ENCODE measurements at places on chromosomes 12 and 14.
A peak's percentile ranks its signal among the peaks of the same experiment; 100 is the strongest.

DNA sequence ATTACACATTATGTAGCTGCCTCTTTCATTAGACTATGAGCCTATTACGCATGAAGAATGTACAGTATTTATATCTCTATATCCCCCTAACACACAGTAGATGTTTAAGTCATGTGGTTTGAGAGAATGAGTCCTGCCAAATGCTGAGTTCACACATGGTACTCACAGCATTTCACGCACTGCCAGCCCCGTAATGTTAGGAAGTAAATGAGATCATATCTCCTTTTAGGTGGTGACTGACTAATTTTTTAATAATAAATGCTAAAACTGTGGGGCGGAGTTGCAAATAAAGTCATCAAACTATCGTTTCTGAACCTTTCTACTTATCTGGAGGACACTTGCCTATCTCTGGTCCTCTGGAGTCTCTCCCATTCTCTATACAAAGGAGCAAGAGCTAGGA, 343.8 kb downstream of the ADAMTS20 start:
- no peak for DNase-seq

- DNase-seq = peak; percentile 67
These were observed 1.2 kb downstream of the ACOT6 start for GRCh38 chr14:73613419-73613963.

DNA sequence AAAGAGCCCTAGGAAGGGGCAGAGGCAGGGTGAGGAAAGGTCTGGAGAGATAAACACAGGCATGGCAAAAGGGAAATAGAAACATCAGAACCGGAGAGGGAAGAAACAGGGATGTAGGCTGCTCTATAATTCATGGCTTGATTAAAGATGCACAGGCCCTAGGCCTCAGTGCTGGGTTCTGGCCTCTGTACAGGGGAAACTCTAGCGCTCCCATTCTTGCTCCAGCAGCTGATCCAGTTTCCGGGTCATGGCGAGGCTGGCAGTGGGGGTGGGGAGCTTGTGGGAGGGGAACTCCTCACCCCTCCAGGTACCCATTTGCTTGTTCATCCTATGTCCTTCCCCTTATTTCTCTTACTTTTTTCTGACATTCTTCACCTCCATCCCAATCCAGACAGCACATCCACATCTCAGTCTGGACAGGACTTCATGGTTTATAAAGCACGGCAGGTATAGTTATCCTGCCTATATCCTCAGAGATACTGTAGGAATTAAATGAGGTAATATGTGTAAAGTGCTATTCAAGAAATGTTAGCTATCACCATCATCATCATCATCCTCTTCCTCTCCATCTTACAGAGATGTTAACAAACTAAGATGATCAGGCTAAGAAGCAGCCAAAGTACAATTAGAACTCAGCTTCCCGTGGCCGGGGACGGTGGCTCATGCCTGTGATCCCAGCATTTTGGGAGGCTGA, 8.0 kb upstream of the GPR84 start:
- no peak for DNase-seq

DNA sequence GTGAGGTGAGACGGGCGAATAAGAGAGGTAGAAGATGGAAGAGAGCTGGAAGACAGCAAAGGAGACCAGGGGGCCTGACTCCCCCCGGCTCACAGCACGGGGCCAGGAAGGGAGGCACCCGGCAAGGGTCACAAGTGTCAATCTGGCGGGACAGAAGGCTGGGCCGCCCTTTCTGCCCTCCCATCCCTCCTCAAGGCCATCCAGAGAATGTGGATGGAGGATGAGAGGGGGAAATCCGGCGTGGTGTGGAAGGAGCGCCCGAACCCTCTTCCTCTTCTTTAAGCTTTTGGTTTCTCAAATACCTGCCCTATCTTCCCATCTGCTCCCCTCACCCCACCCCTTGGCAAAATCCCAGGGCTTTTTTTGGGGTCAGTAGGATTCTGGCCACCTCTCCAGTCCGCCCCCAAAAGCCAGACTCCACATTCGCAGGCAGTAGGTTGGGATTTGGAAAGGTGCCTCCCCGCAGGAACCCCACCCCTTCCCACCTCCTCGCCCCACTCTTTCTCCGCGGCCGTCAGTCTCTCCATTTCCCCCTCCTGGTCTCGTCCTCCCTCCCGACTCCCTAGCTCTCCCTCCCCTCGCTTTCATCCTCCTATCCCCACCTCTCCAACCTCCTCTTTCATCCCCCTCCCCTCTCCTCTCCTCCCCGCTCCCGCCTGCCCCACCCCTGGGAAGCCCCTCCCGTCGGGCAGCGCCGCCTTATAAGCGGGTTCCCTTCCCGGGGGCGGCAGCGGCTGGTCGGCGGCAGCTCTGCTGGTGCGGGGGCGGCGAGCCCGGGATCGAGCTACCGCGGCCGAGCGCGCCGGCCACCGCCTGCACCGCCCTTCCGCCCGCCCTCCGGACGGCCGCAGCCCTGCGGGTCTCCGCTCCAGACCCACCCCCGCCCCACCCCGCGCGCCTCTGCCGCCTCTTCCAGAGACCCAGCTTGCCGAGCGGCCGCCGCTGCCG, at the start of gene PTMS:
PTMS (plus strand) TSS at position 730 of the 948 bp plus-strand sequence. CDS start 343 bp downstream, outside the sequence.
- peak; percentile 78 for DNase-seq

GRCh38 chr14:104009297-104009696, 67.0 kb upstream of the RD3L start:
- peak; percentile 40 for DNase-seq
